ENCODE measurements at places on chromosomes 12 and 14. TPM values are rescaled to one million over a fixed set of nuclear protein-coding genes. Genes with fewer than 3 reads are reported as not detected.

The ASIC1 gene
- 2.9 TPM for total RNA-seq

The KRT6C gene
- not detected for total RNA-seq

The SLC39A5 gene
- 0.29 TPM for total RNA-seq

The PNP gene
- 84.8 TPM for total RNA-seq

The SLC2A14 gene
- total RNA-seq: 2.5 TPM

The CD4 gene
- 64.5 TPM for total RNA-seq

The PLEKHG7 gene
- 1.3 TPM for total RNA-seq

The SLC4A8 gene
- total RNA-seq: 1.7 TPM

The GZMB gene
- total RNA-seq: 8.2 TPM

The FGF23 gene
- total RNA-seq: not detected

The PMCH gene
- not detected for total RNA-seq

The WDR20 gene
- 23.9 TPM for total RNA-seq

The SLC6A15 gene
- not detected for total RNA-seq

The TAS2R42 gene
- not detected for total RNA-seq

The KRT73 gene
- total RNA-seq: not detected

The RNASE13 gene
- not detected for total RNA-seq

The MYO1H gene
- 0.31 TPM for total RNA-seq

The DEPDC4 gene
- total RNA-seq: 1.7 TPM

The KRT77 gene
- total RNA-seq: not detected

The PMEL gene
- total RNA-seq: 1.8 TPM

The NYNRIN gene
- total RNA-seq: 23.4 TPM

The NOVA1 gene
- total RNA-seq: 1.9 TPM

The PTCSC3 gene
- total RNA-seq: 2.9 TPM

The GPR65 gene
- 3.1 TPM for total RNA-seq

The LPAR5 gene
- total RNA-seq: 2.0 TPM

The SCN8A gene
- total RNA-seq: 0.29 TPM

The PLEK2 gene
- total RNA-seq: 4.2 TPM

The GLTP gene
- total RNA-seq: 37.1 TPM

The MUCL1 gene
- 1.8 TPM for total RNA-seq

The ADGRD1 gene
- total RNA-seq: 70.2 TPM

The SLC17A8 gene
- total RNA-seq: 0.61 TPM

The CACNA1C gene
- total RNA-seq: 21.9 TPM

The TMEM63C gene
- not detected for total RNA-seq

The BHLHE41 gene
- 25.8 TPM for total RNA-seq

The ITGA7 gene
- total RNA-seq: 22.4 TPM

The LGR5 gene
- 0.39 TPM for total RNA-seq

The RNASE1 gene
- 1,326 TPM for total RNA-seq

The CNTN1 gene
- total RNA-seq: 2.7 TPM

The TSPAN19 gene
- total RNA-seq: 5.4 TPM

The DAO gene
- total RNA-seq: not detected

The BAZ1A gene
- 30.4 TPM for total RNA-seq

The FGD6 gene
- total RNA-seq: 36.0 TPM

The MYF5 gene
- total RNA-seq: not detected

The PAPLN gene
- total RNA-seq: 8.6 TPM

The PLEKHD1 gene
- total RNA-seq: 0.16 TPM

The PGF gene
- 4.6 TPM for total RNA-seq

The FGF6 gene
- total RNA-seq: not detected

The FAM181A gene
- total RNA-seq: not detected

The SIX4 gene
- 3.6 TPM for total RNA-seq

The ADCY4 gene
- 38.2 TPM for total RNA-seq

The LHX5 gene
- total RNA-seq: not detected

The PUS1 gene
- total RNA-seq: 16.3 TPM

The SOX5 gene
- total RNA-seq: 12.2 TPM

The PKP2 gene
- 2.2 TPM for total RNA-seq

The KRT83 gene
- total RNA-seq: not detected

The NFATC4 gene
- total RNA-seq: 39.4 TPM

The CPNE6 gene
- total RNA-seq: not detected
